Thyroid gland (tissue), 4 donors: ENCODE measurements at places on chromosomes 1 and 21.

DNA sequence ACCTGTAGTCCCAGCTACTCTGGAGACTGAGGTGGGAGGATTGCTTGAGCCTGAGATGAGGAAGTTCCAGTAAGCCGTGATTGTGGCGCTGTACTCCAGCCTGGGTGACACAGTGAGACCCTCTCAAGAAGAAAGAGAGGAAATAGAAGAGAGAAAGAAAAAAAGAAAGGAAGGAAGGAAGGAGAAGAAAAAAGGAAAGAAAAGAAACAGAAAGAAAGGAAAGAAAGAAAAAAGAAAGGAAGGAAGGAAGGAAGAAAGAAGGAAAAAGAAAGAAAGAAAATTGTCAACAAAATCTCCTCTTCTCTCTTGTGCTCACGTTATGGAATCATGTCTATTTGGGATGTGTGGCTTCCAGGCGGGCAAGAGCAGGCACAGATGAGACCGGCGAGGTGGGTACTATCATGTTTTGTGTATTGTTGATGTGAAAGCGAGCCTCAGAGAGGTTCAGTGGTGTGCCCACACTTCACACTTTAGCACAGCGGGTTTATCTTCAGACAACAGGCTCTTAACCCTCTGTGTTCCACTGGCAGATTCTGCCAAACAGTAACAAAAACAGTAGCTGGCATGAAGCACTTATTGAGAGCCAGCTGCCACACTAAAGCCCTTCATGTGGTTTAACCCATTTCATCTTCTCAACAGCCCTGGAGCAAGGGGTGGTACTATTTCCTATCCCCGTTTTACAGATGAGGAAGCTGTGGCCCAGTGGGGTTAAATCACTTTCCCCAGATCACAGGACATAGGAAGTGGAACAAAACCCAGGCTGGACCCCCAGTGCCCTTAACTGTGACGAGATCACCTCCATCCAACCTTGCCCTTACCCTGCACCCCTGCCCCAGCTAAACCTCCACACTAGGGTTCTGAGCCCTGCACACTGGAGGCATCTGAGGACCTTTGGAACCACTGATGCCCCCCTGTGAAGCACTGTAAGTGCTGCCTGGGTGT is 94.7 kb upstream of the TARDBP start:
- no peak for DNase-seq

DNA sequence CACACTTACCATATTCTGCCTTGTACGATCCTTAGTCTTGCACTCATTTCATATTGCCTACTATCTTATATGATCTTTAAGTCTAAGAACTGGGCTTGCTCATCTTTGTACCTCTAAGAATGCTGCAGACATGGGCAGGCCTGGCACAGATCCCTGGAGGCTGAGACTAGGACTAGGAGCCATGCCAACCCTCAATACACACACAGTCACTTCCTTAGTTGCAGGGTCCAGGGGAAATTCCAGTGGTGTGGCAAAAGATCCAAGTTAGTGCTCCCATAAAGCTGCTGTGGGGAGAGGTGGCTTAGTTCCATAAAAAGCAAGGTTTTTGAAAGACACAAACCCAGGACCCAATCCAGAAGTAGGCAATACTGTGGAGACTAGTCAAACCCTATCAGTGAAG is 59.9 kb downstream of the CYYR1 start:
- DNase-seq: no peak

DNA sequence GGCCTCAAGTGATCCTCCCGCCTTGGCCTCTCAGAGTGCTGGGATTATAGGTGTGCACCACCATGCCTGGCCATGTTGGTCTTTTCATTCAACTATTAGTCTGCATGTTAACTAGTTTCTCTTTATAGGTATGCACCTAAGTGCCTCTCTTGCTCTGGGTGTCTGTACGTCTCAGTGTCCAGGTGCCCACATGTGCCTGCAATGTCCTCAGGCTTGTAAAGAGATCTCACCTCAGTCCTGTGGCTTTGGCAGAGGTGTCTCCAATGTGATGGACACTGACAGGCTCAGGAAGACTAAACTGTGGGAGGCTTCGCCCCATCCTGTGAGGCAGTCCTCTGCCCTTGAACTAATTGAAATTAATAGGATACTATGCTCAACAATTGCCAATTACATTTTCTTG is 526.3 kb downstream of the PTPRU start:
- DNase-seq: no peak

- DNase-seq: no peak
Observed at GRCh38 chr1:221736714-221737113, 5.2 kb downstream of the DUSP10 start.

- no peak for DNase-seq
Observed at GRCh38 chr1:22788254-22788661, 77.6 kb downstream of the EPHB2 start.

GRCh38 chr1:181033799-181034451 is at the start of gene MR1:
MR1 (plus strand) TSS chr1:181033983; CDS start chr1:181034008, 25 bp downstream.
- peak; percentile 34 for DNase-seq

DNA sequence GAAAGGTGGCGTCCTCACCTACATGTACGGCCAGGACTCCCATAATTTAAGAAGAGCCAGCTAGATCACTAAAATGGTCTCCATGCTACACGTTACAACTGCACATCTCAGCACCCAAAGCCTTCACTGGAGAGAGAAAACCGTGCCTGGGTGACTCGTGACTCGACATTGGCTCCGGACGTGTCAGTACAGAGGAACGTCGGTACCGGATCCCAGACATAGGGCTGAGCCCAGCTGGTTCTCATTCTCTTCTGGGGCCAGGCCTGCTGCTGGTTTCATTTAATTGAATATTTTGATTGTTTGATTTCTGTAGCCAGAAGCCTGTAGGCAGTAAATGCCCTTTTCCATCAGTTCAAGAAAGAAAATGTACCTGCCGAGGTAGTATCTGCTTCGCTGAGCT is 93.1 kb downstream of the HHIPL2 start:
- DNase-seq: no peak

GRCh38 chr1:110462964-110463363 is 12.0 kb downstream of the PROK1 start:
- no peak for DNase-seq

- DNase-seq: no peak
Observed at GRCh38 chr1:15231714-15232201, 15.3 kb upstream of the FHAD1 start.

GRCh38 chr1:156667610-156667967 is 9.6 kb downstream of the NES start:
- no peak for DNase-seq

- no peak for DNase-seq
Observed at GRCh38 chr1:187042538-187042937, 213.8 kb downstream of the PLA2G4A start.

DNA sequence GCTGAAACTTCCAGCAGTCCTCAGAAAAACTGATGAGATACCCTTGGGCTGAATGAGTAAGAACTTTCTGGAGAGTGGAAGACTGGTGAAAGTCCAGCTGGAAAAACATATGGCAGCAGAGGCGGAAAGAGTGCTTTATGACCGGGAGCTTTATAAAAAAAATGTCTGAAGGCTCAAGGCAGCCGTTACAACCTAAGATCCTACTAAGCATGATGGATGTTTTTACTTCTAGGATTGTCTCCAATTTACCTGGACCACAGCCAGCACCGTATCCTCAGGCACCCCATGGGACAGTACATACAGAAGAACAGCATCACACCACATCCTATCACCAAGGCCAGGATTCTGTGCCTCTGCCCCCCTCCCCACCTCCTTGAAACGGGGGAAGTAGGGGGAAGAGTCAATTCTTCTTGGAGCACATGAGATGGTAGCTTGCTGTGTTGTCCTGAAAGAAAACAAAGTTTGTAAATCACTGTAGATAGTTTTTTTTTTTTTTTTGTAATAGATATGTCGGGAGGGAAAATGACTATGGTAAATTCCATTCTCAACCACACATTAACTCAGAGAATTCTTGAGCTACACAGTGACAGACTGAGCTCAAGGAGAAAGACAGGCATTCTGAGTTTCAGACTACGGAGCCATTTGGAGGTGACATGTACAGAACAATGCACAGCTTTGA is 11.8 kb upstream of the IRF2BP2 start:
- no peak for DNase-seq

- DNase-seq: no peak
Observed at GRCh38 chr1:233379869-233380438, 52.4 kb downstream of the MAP3K21 start.

GRCh38 chr1:110338309-110338885 is 780 bp upstream of the RBM15 start:
- DNase-seq: peak; percentile 96

GRCh38 chr1:189409774-189410173 is 1067.9 kb downstream of the BRINP3 start:
- DNase-seq: no peak

DNA sequence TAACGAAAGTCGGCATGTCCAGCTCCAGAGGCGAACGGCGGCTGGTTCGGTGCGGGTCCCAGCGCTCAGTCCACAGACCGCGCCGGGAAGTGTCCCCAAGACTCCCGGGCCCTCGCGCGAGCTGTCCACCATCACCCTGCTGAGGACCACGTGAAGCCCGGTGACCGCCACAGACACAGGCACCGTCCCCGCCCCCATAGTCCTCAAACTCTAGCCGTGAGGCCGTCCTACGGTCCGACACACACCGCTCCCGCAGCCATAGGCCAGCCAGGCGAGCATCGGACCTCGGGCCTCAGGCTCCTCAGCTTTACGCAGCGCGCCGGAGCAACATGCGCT is 535 bp downstream of the SETD4 start:
- peak; percentile 52 for DNase-seq

DNA sequence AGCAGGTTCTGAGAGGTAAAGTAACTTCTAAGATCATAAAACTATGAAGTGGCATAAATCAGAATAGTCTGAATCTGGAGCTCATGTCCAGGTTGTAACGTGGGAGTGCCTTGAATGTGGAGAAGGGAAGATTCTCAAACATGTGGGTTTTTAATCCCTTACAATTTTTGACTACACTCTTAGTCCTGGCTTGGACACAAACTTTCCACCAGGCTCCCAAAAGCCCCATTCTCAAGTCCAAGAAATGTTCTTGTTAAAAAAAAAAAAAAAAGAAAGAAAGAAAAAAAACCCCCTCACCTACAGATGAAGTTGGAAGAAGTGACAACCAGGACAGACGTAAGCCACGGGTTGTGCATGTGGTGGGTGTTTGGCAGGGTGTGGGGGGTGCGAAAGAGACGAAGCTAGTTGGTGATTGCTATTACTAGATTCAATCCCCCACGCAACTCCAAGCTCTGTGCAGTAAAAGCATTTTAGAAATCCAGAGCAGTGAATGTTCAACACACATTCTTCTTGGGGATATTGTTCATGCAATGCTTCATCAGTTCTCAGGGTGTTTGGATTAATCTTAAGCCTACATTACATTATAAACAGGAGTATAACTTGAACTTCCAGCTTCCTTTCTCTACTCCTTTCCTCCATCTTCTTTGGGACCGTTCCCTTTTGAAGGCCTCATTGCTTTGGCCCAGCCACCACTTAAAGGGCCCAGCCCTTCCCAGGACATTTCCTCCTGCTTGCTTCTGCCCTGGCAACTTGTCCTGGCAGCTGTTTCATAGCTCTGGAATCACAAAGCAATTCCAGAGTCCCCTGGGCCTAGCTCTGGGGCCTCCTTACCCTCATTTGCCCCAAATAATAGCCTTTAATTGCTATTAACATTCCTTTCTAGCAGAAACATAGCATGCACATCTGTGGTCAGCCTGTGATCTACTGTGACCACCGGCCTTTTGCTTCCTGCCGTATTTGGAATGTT is 41.8 kb downstream of the PHC2 start:
- peak; percentile 35 for DNase-seq

GRCh38 chr1:228013131-228013934 is 6.5 kb downstream of the WNT3A start:
- DNase-seq: no peak

DNA sequence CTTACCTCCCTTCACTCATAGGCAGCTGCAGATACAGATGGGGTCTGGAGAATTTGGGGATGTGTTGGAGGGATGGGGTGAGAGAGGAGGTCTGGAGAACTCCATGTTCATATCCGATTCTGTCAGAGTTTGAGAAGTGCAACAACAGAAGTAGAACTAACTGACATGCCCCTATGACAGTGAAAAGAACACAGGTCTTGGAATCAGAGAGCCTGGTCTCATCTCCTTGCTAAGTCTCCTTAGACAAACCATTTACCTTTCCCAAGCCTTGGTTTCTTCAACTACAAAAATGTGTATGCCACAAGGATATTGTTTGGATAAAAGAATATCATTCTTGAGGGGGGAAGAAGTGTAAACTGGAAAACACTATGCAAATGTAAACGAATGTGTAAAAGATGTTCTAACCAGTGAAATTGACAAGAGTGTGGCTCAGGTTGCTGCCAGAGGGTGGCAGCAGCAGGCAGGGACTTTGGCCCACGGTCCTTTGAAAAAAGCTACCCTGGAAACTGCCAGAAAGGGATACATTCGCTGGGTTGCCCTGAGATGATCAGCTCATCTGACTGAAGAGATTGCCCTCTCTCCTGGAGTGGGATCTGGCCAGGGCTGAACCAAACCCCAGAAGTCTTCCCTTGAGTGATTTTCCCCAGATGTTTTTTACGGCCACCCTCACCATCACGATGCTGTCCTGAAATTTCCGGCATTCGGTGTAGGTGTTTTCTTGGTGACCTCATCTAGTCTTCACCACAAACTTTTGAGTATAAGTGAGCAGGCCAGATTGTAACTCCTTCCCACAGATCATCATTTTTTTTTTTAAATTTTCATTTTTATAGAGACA is 17.0 kb upstream of the CD2 start:
- DNase-seq: peak; percentile 40

GRCh38 chr1:185314411-185314810 is 2.6 kb downstream of the IVNS1ABP start:
- no peak for DNase-seq

GRCh38 chr1:40763742-40764532 is 19.6 kb upstream of the KCNQ4 start:
- no peak for DNase-seq

DNA sequence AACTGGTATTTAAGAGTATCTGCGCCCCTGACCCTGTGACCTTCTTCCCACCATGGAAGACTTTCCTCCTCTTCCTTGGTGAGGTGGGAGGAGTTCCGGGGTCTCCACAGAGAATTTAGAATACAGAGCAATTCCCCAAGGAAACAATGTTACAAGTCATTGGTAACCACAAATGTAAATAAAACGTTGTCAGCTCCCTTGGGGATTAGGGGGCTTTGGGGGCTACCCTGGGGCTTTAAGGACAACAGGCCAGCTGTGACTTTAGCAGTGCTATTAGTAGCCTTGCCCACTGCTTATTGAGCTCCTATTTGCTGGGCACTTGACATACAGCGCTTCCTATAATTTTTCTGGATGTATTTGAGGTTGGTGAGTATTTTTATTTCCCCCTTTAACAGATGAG is 69.0 kb downstream of the IGSF21 start:
- DNase-seq: no peak

- no peak for DNase-seq
Observed at GRCh38 chr1:85289207-85289847, 12.9 kb upstream of the BCL10 start.

GRCh38 chr1:169327875-169328274 is 39.7 kb downstream of the NME7 start:
- DNase-seq: no peak
